ENCODE measurements at places on chromosomes 3 and 15.

DNA sequence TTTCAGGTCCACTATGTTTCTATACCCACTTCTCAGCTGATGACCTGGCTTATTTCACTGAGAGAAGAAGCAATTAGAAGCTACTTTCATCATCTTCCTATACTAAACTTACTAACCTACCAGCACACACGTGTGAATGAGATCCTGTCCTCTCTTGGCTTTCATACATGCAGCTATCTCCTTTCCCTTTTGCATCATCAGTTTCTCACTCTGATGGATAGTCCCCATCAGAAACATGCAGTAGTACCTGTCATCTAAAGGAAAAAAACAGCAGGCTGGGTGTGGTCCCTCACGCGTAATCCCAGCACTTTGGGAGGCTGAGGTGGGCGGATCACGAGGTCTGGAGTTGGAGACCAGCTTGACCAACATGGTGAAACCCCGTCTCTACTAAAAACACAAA lies 237.6 kb upstream of the C2CD4B start:
- DNase-seq = no peak

DNA sequence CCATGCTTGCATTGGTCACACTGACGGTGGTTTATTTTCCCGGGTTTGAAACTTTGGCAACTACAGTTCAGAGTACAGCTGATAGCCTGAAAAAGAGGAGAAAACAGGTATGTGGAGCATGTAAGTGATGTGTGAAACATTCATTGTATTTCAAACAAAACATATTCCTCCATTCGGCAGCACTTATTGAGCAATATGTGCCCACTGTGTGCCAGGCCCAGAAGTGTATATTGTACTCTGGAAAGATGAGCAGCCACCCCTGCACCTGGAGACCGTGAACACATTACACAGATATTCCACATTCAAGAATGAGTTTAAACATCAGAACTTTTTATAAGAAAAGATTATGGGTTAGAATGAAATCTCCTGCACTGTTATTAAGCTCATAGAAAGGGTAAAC lies 16.3 kb downstream of the BNC1 start:
- DNase-seq = no peak

- DNase-seq = no peak
Observed at GRCh38 chr3:50222169-50222528, 13.9 kb upstream of the GNAI2 start.

DNA sequence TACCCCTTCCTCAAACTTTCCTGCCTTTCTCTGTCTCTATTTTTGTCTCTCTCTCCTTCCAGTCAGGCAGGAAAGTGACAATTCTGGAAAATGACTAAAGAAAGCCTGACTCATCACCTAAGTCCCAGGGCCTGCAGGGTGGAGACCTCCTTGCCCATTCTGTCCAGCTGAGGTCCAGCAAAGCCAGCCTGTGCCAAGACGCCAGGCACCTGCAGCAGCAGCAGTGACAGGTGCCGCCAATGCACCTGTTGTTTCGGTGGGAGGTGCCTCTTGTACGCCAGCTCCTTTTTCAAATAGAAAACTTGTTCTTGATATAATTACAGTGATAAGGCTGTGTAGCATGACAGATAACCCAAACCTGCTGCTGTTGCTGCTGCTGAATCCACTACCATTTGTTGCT lies 501.3 kb downstream of the NTRK3 start:
- DNase-seq = no peak

- DNase-seq = no peak
Observed at GRCh38 chr3:46869440-46869839, 6.2 kb upstream of the MYL3 start.

DNA sequence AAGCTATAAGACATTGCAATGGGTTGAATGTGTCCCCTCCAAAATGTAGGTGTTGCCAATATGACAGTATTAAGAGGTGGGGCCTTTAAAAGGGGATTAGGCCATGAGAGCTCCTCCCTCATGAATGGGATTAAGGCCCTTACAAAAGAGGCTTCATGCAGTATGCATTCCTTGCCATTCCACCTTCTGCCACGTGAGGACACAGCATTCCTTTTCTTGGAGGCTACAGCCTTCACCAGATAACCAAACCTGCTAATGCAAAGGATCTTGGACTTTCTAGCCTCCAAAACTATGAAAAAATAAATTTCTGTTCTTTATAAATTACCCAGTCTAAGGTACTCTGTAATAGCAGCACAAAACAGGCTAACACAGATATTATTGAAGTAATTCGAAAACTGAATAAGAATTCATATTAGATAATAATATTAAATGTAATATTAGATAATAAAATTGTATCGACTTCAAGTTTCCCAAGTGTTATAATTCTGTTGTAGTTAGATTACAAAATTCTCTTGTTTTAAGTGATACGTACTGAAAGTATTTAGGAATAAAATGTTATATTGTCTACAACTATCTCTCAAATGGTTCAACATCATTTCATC lies 29.4 kb upstream of the ATP8B4 start:
- DNase-seq = peak; percentile 51

DNA sequence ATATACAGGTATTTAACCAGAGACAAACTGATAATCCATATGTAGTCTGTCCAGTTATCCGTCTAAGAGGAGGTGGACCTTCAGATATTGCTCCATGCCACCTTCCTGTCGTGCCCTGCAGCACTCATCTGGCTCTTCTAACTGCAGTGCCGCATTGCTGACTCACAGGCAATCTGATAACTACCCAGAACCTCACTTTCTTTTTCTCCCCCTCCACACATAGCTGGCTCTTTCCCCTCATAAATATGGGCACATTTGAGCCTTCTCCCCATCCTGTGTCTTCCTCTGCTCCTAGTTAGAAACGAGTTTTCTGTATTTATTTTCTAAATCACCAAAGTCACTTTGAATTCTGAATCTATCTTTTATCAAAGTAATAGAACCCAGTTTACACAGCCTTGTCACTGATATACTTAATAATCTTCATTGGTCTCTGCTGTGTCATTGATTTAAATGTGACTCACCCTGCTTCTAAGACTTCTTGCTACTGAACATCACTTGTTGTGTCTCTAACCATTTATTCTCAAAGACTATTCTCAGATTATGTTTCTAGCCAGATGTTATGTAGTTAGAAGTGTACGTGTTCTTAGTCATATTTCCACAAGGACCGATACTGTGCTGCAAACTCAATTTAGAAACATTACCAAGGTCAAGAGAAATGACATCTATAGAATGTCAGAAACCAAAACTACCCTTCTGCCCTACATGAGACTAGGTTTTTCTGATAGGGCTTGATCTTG lies 17.4 kb upstream of the KCNMB2 start:
- DNase-seq = peak; percentile 29

DNA sequence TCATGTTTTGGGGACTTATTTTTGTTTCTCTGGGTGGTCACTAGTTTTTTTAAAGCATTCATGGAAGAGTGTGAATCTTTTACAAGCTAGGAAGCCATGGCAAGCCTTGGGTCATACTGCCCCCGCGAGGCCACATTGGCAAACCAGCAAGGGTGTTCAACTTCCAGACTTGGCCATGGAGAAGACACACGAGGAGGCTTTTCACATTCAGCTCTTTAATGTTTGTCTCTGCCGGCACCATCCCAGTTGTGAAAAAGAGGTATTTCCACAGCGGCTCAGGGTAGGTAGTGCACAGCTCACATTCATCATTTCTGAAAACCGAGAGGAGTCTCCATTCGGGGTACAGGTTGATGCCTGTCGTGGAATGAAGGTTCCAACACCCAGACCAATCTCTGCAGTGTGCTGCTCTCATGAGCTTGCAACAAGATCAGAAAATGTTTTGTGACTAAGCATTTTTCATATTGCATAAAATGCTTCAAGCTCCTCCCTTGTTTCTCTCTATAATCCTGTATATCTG lies 7.7 kb downstream of the CCR5 start:
- DNase-seq = peak; percentile 41

GRCh38 chr3:25043749-25044148 lies 384.3 kb upstream of the RARB start:
- no peak for DNase-seq

- no peak for DNase-seq
Observed at GRCh38 chr15:40981186-40981585, 27.9 kb downstream of the CHAC1 start.

DNA sequence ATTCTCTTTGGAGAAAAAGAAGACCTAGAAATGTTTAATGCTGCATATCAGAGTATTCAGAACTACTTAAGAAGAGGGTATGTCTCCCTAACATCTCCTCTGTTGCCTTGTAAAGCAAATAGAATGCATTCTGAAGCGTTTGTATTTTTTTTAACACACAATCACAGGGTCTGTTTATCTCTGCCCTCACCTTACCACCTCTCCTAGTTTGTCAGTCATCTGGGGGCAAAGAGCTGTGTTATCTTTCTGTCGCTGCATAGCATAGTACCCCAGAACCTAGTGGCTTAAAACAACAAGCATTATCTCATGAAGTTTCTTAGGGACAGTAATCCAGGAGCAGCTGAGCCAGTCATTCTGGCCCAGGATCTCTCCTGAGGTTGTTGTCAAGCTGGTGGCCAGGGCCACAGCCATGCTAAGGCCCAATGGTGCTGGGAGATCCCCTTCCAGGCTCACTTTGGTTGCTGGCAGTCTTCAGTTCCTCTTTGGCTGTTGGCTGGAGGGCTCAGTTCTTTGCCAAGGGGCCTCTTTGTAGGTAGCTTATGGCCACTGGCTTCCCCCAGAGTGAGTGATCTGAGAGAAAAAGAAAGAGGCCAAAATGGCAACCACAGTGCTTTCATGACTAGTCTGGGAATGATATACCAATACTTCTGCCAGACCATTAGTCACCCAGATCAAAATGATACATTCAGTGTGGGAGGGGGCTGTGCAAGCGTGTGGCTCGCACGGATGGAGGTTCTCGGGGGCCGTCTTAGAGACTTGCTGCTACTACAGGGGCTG lies 17.8 kb downstream of the EDEM1 start:
- no peak for DNase-seq

- DNase-seq = no peak
Observed at GRCh38 chr3:182294696-182295095, 498.6 kb upstream of the ATP11B start.

- DNase-seq = no peak
Observed at GRCh38 chr3:187709155-187709554, 6.8 kb upstream of the RTP2 start.

All from foreskin fibroblast (primary cell).